Activated naive CD8-positive, alpha-beta T cell treated with anti-CD3 and anti-CD28 coated beads for 36 hours (primary cell): ENCODE measurements at places on chromosomes 13 and 19. TPM values are rescaled to one million over a fixed set of nuclear protein-coding genes. Genes with fewer than 3 reads are reported as not detected.

DNA sequence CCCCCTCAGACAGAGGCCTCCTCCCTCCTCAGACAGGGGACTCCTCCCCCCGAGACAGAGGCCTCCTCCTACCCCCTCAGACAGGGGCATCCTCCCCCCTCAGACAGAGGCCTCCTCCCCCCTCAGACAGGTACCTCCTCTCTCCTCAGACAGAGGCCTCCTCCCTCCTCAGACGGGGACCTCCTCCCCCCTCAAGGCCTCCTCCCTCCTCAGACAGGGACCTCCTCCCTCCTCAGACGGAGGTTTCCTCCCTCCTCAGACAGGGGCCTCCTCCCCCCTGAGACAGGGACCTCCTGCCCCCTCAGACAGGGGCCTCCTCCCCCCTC lies 13.9 kb downstream of the C3 start:
- no peak overlapping the region for H3K27ac ChIP-seq
- peaks cover 39% of the 10 kb centered on the region for H3K27me3 ChIP-seq
- DNase-seq: no peak
- no peak overlapping the region for H3K4me3 ChIP-seq
- peaks cover 8% of the 10 kb centered on the region for H3K4me1 ChIP-seq
- no peaks in the 10 kb centered on the region for H3K36me3 ChIP-seq

DNA sequence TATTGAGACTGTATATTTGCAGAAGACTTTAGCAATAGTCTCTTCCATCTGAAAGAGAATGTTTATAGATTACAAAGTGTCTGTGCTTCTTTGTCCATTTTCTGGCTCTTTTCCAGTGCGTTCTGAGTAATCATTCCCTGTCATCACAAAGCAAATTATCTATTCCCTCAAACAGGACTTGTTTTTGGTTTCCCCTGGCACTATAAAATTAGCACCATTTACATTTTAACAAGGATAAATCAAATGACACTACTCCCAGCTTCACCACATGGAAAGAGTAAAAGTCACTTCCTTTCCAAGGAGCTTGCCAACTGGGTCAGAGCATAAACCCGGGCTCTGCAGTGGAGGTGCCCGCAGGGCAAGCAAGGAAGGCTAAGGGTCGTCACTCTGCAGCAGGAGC lies 88.1 kb downstream of the SHISA2 start:
- H3K36me3 ChIP-seq: no peaks in the 10 kb centered on the region
- no peak overlapping the region for H3K4me3 ChIP-seq
- peaks cover 7% of the 10 kb centered on the region for H3K4me1 ChIP-seq
- no peaks in the 10 kb centered on the region for H3K27me3 ChIP-seq

DNA sequence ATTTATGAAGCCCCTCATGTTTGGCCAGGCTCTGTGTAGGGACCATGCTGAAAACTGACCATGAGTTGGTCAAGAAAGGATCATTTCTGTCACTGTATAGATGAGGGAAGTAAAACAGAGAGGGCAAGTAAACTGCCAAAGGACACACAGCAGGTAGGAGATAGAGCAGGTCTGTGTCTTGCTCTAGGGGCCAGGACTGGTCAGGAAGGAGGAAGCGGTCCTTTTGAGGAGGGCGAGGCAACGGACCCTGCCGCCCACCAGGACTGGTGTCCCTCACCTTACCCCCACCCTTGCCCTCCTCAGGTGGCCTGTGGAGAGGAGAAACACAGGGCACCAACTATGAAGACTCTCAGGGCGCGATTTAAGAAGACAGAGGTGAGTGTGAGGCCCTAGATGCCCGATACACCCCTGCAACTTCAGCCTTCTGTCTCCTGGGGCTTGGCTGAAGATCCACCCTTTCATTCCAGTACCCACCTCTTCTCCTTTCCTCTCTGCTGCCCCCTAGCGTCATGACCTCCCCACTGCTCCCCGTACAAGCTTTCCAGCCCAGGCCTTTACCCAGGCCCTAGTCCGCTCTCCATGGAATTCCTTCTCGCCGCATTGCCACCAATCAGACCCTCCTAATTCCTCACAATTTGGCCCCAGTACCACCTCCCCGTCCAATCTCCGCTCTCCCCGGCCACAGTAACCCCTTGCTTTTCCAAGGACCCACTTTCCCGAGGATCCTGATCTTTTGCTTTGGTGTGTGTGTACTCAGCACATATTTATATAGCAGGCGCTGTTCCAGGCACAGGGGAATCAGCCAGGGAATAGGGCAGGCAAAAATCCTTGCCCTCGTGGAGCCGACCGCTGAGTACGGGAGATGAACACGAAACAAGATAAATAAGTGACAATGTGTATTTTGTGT lies 3.9 kb downstream of the ANKRD24 start:
- peak; percentile 75 for DNase-seq
- no peak overlapping the region for H3K4me3 ChIP-seq
- H3K4me1 ChIP-seq: peaks cover 9% of the 10 kb centered on the region
- no peak overlapping the region for H3K27ac ChIP-seq
- peaks cover 8% of the 10 kb centered on the region for H3K27me3 ChIP-seq

DNA sequence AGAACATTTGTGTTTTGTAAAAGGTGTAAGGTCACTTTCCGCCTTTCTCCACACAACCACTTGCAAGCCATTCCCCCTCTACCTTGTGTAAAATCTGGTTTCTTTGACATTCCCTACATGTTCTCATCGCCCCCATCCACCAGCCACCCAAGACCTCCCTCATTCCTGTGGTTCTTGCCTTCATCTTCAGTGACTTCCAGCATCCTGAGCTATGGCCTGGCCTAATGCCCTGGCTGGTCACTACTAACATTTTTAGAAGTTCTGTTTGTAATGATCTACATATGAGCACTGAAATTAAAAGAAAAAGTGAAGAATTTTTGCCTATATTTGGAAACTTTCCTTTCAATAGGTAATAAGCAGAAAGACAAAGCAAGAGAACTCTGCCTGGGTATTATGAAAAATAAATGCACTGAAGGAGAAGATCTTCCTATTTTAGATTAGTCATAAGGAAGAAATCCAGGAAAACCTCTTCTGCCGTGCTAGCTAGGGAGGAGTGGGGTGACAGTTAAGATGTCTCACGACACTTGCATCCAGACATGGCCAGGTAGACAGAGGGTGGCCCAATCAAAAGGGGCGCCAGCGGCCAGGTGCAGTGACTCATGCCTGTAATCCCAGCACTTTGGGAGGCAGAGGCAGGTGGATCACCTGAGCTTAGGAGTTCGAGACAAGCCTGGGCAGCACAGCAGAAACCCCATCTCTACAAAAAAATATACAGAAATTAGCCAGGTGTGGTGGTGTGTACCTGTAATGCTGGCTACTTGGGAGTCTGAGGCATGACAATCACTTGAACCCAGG lies 28.1 kb upstream of the MPHOSPH8 start:
- H3K4me1 ChIP-seq: peaks cover 5% of the 10 kb centered on the region
- no peak overlapping the region for H3K4me3 ChIP-seq
- H3K27ac ChIP-seq: no peak overlapping the region
- H3K27me3 ChIP-seq: peaks cover 35% of the 10 kb centered on the region
- DNase-seq: no peak
- H3K36me3 ChIP-seq: peaks cover 42% of the 10 kb centered on the region

GRCh38 chr19:41758846-41759245 lies 3.5 kb downstream of the CEACAM6 start:
- no peaks in the 10 kb centered on the region for H3K36me3 ChIP-seq
- no peak for DNase-seq
- H3K27me3 ChIP-seq: peaks cover 73% of the 10 kb centered on the region

- no peak overlapping the region for H3K27ac ChIP-seq
- no peak for DNase-seq
- peaks cover 40% of the 10 kb centered on the region for H3K4me1 ChIP-seq
- peaks cover 6% of the 10 kb centered on the region for H3K27me3 ChIP-seq
These were observed 2.6 kb upstream of the DOHH start for GRCh38 chr19:3503036-3503572.

- peak overlapping the region; percentile 94 for H3K4me3 ChIP-seq
- H3K36me3 ChIP-seq: peaks cover 54% of the 10 kb centered on the region
- H3K4me1 ChIP-seq: peaks cover 51% of the 10 kb centered on the region
- H3K27ac ChIP-seq: peak overlapping the region; percentile 94
- no peak for DNase-seq
- no peaks in the 10 kb centered on the region for H3K27me3 ChIP-seq
These were observed 2.3 kb downstream of the UPF1 start for GRCh38 chr19:18833849-18834643.

ACP7 gene
- not detected for total RNA-seq

SGTA gene
- 84.8 TPM for total RNA-seq

MEX3D gene
- 6.1 TPM for total RNA-seq

PSPN gene
- 1.2 TPM for total RNA-seq
